ENCODE measurements at places on chromosomes 5 and 9.
A peak's percentile ranks its signal among the peaks of the same experiment; 100 is the strongest.

DNA sequence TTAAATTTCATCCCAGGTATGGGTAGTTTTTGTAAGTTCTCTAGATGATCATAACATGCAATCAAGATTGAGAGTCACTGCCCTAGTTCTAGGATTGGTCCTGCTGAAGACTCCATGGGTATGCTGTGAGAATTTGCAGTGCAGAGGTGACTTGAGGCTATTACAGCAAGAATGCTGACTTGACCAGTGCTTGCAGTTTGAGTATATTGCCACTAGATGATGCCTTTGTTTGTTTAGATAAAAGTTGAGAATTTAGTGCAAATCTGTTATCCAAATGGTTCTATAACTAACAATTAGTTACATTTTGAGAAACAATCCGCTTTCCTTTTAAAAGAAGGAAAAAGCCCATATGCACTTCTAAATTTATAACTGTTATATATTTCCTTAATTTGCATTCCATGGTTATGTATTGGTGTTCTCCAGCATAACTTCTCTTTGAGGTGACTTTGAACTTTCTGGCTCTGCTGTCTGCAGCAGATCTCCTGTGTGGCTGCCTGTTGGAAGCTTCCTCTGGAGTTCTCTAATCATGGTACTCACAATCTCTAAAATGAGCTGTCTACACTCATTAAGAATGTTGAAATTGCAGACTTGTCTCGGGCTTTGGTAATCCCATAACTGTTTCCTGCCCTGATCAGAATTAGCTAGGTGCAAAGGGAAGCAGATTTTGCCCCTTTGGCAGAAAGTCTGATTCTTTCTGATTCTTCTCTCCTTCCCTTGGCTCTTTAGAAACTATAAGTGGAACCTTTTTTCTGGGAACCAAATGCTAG lies 24.9 kb downstream of the MELK start:
- no peak for DNase-seq

DNA sequence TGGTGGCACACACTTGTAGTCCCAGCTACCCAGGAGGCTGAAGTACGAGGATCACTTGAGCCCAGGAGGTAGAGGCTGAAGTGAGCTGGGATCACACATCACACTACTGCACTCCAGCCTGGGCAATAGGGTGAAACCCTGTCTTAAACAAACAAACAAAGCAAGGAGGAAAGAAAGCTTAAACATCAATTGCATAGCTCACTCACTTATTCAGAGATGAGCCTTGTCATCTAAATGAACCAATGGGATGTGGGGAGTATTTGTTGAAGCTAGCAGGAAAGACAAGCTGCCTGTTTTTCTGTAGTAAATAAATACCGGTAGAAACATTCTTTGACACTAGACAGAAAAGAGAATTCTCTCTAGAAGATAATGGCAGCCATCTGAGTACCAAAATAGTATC lies 161.0 kb upstream of the SLC12A2 start:
- no peak for DNase-seq

GRCh38 chr5:40988746-40989510 lies 79.6 kb downstream of the C7 start:
- DNase-seq = no peak

GRCh38 chr5:168288349-168289245 lies 2.8 kb upstream of the WWC1 start:
- no peak for DNase-seq

- DNase-seq = no peak
Measured at GRCh38 chr9:21320465-21320864, 14.7 kb downstream of the KLHL9 start.

DNA sequence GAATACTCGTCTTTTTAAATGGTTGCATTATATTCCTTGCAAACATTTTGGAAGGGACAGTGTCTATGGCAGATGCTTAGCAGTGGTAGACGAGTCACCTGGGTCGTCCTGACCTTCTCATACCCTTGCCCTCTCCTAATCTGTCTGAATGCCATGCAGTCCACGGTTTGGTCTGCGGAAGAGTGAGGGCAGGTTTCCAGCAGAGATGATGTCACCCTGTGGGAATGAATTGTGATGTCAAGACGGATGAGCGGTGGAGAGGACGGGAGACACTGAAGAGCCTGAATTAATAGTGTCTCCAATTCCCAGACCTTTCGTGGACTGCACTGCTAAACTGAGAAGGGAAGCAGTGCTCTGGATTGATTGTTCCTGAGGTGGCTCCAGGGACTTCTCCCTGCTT lies 329.0 kb upstream of the PANK3 start:
- no peak for DNase-seq

GRCh38 chr5:73902327-73903051 lies 276.5 kb downstream of the ARHGEF28 start:
- DNase-seq = peak; percentile 20

- DNase-seq = no peak
Measured at GRCh38 chr9:95211028-95211427, 106.5 kb downstream of the FANCC start.

DNA sequence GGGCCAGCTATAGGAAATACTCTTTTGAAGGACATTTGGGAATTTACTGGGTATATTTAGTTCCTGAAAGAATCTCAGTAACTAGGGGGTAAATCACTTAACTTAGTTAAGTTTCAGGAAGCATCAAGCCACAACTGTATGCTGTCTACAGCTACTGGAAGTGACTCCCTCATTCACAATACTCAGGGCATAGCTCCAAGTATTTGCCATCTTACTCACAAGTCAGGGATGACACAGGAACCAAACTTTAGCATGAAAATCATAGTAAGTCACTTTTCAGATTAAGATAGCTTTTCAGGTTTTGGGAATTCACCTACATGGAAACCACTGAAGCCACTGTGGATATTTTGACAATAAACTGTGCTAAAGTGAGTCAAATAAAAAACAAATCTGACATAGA lies 242.4 kb upstream of the ATP10B start:
- DNase-seq = no peak

DNA sequence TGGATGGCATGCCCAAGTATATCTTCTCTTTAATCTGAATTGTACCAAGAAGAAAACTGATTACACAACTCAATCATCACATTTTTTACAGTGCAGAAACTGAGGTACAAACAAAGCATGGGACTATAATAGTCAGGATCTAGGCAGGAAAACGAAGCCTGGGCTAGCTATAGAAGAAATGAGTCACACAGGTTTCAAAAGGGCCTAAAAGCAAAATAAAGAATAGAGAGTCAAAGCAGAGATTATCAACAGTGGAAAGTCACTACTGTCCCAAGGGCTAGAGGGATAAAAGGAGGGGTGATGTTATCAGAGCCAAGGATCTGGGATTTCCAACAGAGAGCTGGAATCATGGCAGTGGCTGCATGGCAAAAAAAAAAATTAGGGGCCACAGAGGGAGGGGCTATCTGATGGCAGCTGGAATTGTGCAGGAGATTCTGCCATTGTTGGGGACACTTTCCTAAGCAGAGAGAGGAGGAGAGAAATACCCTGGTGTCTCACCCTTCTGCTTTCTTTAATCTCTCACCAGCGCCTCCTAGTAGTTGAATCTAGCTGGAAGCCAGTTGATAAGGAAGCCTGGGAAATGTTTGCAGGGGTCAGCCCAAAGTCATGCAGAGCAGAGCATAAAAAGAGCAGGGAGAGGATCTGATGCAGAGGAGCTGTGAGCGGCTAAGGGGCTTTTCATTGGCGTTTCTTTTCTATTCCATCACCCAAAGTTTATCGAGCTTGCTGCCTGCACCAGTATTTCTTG lies 343.2 kb downstream of the ACTL7B start:
- no peak for DNase-seq

GRCh38 chr5:43889233-43889632 lies 286.3 kb downstream of the NNT start:
- DNase-seq = no peak

DNA sequence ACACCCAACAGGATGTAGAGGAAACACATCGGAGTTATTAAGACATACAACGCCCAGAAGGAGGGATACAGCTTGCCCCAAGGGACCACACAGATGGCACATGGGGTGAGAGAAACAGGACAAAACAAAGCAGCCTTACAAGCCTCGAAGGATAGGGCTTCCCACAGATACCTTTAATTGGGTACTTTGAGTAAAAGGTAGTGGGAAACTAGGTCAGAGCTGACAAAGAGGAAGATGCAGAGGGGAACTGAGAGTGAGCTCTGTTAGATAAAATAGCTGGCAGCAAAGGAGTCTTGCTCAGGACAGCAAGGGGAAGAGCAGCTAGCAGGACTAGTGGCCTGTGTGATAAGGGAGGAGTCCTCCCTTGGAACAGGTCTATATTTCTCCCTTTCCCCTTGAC lies 48.2 kb downstream of the OTP start:
- no peak for DNase-seq

DNA sequence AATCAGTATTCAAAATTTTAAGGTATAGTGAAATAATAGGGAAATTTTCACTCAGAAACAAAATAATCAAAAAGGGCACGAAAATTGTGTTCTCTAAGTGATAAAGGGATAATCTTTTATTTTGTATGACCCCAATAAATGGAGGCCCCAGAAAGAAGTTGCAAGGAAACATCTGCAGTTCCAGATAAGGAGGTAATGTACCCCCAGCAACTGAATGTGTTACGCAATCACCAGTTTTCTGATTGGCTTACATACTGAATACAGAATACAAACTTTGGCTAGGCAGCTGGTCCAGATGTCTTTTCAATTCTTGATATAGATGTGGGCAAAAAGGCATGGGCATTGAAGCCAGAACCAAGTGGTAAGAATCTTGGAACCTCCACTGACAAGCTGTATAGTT lies 1.7 kb upstream of the TOPORS start:
- DNase-seq = no peak

- no peak for DNase-seq
Measured at GRCh38 chr9:135804581-135805421, 102.5 kb downstream of the CAMSAP1 start.

DNA sequence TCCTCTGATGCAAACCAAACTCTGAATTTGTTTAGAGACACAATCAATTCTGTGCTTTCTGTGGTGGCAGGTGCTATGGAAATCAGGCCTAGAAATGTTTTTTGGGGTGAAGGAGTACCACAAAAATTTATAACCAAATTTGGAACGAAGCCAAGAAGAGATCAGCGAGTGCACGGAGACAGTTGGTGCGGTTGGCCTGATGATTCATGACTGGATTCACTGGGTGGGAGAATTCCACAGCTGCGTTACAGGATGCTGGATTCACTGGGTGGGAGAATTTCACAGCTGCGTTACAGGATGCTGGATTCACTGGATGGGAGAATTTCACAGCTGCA lies 135.6 kb upstream of the IRX4 start:
- no peak for DNase-seq

- DNase-seq = no peak
Measured at GRCh38 chr9:93189369-93190132, 5.6 kb downstream of the WNK2 start.

GRCh38 chr9:105216440-105217178 lies 27.8 kb upstream of the SLC44A1 start:
- no peak for DNase-seq

GRCh38 chr9:18487611-18488010 lies 13.7 kb downstream of the ADAMTSL1 start:
- no peak for DNase-seq

DNA sequence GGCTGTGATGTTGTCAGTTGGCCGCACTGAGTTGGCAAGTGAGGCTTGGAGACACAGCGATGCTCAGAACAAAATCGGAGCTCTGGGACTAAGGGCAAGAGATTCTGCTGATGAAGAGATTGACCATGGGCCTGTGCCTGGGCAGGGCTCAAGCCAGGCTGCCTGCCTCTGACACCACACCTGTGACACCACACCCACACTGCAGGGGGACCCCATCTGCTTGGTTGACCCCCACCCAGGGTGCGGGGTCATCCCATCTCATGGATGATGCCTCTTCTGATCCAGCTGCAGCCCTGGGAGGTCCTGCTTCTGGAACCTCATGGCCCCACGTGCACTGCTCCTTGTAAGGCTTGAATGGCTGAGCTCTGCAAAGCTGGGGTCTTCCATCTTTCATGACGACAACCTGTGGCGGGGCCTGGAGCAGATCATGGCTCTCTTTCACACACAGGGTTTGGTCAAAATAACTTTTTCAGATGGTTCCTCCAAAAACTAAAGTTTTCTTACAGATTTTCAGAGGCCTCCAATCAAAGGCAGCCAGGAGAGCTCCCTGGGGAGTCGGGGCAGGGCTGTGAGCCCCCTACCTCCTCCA lies 185.2 kb downstream of the GADD45G start:
- no peak for DNase-seq

DNA sequence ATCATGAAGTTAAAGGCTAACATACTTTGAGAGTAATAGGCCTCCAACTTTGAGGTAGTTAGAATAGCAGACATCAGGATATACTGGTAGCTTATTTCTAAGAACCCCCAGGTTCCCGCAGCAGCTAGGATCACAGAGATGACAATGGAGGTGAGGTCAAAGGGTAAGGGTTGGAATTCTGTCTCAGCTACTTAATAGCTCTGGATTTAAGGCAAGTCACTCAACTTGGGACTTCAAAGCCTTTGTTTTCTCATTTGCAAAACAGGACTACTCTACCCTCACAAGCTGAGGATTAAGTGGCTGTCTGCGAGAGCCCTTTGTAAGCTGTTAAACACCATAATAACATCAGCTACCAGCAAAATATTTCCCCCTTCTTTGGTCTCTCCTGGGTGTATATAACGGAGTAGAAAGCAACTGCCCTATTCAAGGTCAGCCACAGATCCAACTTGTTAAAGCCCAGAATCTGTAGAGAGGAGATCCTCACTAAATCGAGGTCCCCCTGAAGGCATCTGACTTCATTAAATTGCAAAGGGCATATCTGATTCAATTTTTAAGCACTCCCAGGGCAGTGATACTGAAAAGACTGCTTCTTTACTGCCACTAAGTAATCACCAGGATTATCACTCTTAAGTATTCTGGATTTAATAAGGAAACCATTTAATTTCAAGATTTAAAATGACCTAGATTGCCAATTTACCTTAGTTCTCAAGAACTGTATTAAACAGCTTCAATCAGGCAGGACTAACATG lies 104.7 kb downstream of the DCP2 start:
- no peak for DNase-seq

DNA sequence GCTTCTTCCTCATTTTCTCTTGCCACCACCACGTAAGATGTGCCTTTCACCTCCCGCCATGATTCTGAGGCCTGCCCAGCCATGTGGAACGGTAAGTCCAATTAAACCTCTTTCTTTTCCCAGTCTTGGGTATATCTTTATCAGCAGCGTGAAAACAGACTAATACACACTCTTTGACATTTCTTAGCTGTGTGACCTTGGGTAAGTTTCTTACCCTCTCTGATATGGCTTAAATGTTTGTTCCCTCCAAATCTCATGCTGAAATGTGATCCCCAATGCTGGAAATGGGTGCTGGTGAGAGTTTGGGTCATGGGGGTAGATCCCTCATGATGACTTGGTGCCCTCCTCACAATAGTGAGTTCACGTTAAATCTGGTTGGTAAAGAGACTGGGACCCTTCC lies 188.8 kb upstream of the IRX4 start:
- no peak for DNase-seq

DNA sequence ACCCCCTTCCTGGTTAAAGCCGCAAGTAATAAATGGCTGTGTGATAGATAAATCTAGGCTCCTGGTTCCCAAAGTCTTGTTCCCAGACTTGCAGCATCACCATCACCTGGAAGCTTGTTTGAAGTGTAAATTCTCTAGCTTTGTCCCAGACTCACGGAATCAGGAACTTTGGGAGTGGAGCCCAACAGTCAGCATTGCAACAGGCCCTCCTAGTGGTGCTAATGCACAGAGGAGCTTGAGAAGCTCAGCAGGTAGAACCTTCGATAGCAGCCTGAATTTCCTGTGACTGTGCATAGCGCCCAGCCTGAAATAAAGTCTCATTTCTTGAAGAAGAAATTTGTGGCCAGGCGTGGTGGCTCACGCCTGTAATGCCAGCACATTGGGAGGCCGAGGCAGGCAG lies 30.3 kb upstream of the MELK start:
- no peak for DNase-seq

Data from activated T-cell treated with anti-CD3 and anti-CD28 coated beads, Interleukin-2, amount 50 U/mL, for 48 hours (primary cell).